Stimulated activated CD8-positive, alpha-beta memory T cell treated with anti-CD3 and anti-CD28 coated beads, Interleukin-7, amount 100 ng/mL, for 24 hours (primary cell): ENCODE measurements at places on chromosomes 7 and 10.

DNA sequence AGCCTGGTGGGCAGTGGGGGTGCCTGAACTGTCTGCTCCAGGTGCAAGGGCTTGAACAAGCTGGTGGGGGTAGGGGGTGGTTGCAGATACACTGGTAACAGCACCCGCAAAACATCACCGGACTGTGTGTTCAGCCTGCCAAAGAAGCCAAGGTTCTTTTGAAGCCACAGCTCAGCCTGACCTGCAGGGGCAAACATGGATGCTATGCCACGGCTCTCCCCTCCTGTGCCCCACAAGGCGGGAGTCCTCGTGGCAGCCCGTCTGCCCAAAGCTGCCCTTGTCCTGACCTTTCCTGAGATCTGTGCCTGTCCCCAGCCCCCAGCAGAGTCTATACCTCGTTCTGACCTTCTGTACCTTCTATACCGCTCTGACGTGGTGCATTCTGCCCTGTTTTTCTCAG is 285.7 kb downstream of the GLRX3 start:
- no peak for DNase-seq

DNA sequence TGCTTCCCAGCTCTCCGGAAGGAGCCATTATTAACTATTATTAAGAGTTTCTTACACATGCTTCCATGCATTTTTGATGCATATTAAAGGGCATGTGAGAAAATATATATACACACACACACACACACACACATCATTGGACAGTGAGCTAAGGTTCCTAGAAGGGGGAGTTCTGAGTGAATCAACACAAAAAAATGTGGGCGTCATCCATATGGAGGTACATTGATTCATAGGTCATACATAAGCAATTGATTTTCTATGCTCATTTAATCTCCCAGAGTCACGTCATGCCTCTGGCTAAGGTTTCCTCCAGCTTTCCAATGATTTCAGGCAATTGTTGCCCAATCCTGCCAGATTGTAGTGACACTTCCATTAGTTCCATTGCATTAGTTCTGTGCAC is 269.4 kb downstream of the DNAJB9 start:
- DNase-seq, result no peak

DNA sequence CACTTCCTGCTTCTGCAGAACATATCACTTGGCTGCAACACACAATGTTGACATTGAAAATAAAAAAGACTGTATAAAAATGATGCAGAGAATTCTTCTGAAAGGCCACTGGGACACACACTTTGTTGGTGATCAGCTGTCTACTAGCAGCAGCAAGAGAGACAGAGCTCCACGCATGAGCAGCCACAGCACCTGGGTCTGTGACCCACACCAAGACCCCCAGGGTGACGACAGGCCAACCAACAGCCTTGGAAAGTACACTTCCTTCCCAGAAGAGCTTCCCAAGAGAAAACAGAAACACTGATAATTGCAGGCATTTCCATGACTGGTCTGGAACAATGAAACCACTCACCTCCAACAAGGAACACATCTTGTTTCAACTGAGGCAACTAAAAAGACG is 239.0 kb downstream of the DIP2C start:
- DNase-seq, result no peak

DNA sequence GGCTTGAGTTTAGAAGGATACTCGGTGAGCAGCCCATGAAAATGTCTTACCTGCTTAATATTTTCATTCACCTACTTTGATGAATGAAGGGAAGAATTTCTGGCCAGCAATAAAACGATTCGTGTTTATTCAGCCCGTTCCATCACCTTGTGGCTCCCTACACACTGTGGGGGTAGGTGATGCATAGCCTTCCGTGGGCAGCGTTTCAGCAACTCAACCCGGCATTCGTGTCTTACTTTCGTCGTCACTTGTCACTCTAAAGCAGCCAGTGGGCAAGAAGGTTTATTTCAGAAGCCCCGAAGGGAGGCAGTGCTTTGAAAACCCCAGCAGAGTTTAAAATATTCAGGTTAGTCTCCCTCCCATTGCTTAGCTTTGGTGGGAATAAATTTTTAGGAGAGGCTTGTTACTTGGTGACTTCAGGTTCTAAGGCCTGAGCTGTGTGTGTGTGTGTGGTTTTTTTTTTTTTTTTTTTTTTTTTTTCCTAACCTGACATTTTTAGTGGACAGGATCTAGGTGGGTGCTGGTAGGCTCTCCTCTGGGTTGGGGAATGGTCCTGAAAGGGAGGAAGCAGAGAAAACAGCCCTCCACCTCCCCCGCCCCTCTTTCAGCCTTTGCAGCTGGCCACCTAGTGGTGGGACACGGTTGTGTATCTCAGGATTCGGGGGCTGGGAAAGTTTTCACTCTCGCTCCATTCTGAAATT is 1.8 kb downstream of the GRK5 start:
- peak; percentile 22 for DNase-seq

- no peak for DNase-seq
Measured at GRCh38 chr7:99834382-99834781, 6.6 kb downstream of the CYP3A43 start.

DNA sequence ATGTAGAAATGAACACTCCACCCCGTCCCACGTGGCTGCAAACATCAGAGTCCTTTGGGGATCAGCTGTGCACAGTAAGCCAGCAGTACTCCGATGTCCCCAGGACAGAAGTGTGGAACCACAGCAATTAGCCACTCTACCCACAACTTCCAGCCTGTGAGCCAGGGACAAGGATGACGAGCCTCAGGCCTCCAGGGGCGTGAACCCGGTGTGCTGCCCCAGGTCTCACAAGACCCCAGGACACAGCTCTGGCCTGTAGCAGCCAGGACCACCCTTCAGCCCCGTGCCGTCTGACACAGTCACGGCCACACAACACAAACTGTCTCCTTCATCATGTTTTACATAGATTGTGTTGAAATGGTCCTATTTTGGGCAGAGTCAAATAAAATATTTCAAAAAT is 113.0 kb upstream of the DIP2C start:
- no peak for DNase-seq

- DNase-seq, result no peak
Measured at GRCh38 chr10:105247831-105248499, 606.9 kb downstream of the SORCS3 start.

- DNase-seq, result no peak
Measured at GRCh38 chr7:132206594-132206993, 369.7 kb downstream of the PLXNA4 start.

- no peak for DNase-seq
Measured at GRCh38 chr7:92639966-92640365, 49.8 kb upstream of the FAM133B start.

GRCh38 chr7:49926720-49927119 is 153.3 kb downstream of the VWC2 start:
- no peak for DNase-seq

DNA sequence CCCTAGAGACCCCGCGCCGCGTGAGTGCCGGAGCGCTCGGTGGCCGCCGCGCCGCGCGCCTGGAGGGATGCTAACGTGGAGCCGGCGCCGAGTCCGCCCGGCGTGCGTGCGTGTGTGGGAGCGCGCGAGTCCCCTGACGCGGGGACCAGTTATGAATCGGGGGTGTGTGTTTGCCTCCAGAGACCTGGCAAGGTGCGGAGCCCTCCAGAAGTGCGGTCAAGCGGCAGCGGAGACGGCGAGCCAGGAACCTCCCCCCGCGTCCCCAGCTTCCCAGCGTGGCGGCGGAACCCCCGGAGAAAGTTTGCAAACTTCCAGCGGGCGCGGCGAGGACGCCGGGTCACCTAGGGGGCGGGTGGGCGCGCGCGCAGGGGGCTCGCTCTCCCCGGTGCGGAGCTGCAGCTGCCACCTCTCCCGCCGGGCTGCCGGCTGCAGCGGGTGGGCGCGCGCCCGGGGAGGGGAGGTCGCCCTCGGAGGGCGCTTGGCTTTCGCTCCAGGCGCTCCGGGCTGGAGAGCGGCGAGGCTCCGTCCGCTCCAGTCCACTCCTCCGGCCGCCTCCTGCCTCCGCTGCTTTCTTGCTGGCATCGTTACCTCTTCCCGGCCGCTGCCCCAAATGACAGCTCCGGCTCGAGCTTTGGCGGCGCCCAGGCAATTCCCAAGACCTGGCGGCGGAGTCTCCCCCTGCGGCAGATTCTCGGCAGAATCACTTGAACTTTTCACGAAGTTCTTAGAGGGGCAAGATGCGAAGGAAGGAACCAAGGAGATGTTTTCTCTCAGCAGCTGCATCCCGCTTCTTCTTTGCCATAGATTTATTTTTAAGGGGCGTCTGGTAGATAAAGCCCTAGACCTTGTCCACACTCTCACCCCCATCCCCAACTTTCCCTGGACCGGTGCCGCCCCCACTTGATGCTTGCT is 2.3 kb upstream of the CREB5 start:
- no peak for DNase-seq

- DNase-seq, result no peak
Measured at GRCh38 chr10:11411926-11412545, 199.4 kb downstream of the USP6NL start.

GRCh38 chr10:69142983-69143382 is 19.0 kb downstream of the VPS26A start:
- no peak for DNase-seq

DNA sequence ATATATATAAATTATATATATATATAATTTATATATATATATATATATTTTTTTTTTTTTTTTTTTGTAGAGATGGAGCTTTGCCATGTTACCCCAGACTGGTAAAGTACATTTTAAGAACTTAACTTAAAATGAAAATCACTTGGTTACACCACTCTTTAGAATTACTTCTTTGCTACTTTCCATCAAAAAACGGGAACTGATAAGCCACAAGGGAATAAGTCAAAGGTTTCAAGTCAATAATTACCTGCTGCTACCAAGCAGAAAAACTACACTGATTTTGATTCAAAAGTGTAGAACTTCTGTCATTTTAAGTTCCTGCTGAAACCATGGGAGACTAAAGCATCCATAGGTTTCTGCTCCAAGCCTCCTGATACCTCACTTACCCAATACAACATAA is 12.2 kb downstream of the PPA1 start:
- DNase-seq, result no peak

DNA sequence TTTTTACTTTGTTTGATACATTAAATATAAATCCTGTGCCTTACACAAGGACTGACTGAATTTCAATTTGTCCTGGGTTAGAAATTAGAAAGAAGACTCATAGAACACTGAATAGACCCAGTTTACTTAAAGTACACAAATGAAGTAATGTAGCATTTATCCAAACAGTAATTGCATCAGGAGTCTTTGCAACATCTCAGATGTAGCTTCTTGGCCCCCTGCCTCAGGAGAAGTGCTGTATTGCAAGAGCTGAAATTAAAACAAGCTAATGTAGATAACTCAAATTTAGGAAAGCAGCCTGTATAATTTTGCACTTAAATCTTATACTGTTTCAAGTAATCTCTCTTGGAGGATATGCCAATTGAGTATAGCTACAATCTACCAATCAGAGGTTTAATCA is 54.3 kb upstream of the KCND2 start:
- DNase-seq, result no peak

GRCh38 chr10:47030191-47030703 is 119.0 kb downstream of the PTPN20 start:
- DNase-seq, result no peak
